Hematopoietic multipotent progenitor cell treated with erythropoietin and hydrocortisone succinate and interleukin-3 and kit ligand, for 6 days (in vitro differentiated cells): ENCODE measurements at places on chromosomes 3 and 15.

GRCh38 chr15:98823012-98823458 is 174.7 kb downstream of the IGF1R start:
- no peak for DNase-seq

DNA sequence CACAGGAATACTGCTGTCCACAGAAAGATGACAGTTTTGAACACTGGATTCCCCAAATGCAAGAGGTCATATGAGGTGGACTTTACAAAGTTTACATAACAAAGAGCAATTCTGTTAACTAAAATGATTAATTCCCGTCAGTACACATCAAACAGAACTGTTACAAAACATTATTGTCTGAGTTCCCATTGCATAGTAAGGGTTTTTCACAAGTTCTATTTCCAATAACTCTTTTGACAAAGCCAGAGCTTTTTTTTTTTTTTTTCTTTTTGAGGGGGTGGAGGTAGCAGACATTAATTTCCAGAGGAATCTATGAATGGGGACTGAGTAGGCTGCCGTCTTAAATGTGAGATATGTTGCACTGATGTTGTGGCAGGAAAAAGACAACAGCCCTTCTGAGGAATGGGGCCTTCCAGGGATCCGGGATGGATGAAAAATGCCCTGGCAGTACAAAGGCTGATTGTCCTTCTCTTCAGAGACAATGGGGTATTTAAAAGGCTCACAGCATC is 178.1 kb upstream of the KBTBD8 start:
- DNase-seq: no peak

DNA sequence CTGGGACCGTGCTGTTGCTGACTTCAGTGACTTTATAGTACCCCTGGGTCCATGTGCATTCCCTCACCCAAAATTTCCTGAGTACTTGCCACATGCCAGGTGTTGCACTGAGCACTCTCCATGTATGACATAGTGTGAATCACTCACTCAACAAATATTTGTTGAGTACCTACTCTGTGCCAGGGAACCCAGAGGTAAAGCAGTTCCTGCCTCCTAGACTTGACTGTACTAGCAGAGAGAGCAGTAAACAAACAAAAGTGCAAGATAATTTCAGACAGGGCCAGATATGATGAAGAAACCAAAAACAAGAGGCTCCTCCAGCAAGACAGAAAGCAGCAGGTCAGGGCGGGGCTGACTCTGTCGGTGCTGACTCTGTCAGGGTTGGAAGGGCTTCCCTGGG is 12.2 kb downstream of the TGM4 start:
- DNase-seq: no peak

GRCh38 chr3:124514683-124515082 is 215.6 kb upstream of the UMPS start:
- no peak for DNase-seq

DNA sequence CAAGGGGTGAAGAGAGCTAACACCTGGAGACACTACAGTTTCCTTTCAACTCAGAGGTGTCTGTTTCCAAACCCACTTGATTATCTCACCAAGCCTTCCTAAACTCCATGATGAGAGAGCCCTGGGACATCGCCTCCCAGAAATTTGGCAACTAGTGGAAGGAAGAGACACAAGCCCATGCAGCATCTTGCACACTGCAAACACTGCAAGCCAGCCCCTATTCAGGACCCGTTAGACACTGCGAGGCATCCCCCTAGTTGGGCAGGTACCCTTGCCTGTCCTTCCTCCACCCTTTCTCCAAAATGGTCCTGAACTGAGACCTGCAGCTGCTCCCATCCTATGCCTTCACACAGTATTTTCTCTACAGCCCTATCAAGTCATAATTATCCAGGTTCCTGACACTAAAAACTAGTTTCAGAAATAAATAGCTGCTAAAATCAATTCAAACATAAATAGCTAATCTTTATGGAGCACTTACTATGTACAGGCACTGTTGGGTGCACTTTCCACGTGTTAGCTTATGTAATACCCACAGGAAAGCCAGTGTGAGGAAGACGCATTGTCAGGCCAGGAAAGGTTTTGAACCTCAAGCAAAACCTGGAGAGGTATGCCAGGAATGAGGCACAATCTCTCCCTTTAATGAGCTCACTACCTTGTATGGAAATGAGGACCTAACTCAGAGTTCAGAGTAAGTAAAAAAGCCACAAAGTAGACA is 2.8 kb downstream of the MAGI1 start:
- no peak for DNase-seq

- DNase-seq: no peak
Measured at GRCh38 chr3:99625237-99625622, 13.2 kb upstream of the COL8A1 start.

DNA sequence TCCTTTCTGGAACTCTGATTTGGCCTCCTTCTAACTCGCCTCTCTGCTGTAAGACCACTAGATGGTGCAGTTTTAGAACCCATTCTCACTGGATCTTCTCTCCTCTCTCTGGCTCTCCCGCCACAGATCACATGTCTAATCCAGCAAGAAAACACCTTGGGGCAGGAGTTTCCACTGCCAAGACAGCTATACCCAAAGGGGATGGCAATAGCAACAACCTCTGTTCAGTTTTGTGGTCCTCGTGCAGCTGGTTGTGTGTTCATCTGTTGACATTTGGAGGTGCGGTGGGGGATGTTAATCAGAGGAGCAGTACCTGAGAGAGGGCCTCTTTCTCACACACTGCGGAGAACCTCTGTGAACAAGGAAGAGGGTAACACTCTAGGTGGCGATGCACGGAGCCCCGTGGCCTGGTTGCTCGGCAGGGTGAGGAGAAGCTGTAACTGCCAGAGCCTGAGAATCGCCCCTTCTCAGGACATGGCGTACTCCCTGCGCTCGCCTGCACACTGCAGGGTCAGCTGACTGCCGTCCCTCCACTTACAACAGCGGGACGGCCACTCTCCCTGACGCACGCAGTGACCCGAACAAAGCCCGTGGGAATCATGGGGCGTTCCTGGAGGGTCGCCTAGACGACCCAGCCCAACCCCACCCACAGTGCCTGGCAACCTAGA is at the start of gene TEX55:
Gene TEX55 (plus strand): TSS at position 666 of the 668 bp plus-strand sequence. CDS start 25 bp downstream, outside the sequence.
- peak; percentile 71 for DNase-seq

DNA sequence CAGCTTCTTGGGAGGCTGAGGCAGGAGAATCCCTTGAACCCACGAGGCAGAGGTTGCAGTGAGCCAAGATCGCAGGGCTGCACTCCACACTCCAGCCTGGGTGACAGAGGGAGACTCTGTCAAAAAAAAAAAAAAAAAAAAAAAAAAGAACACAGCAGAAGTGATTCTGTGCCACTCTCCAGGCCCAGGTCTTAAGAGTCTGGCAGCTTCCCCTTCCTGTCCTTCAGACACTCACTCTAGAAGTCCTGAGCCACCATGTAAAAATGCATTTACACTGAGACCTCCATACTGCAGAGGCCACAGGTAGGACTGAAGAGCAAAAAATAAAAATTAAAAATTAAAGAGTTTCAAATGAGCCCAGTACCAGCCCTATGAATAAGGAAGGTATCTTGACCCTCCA is 11.8 kb upstream of the CDV3 start:
- peak; percentile 14 for DNase-seq

GRCh38 chr15:57281321-57281720 is 95.0 kb upstream of the CGNL1 start:
- DNase-seq: no peak

GRCh38 chr3:184815046-184815930 is 3.3 kb downstream of the VPS8 start:
- no peak for DNase-seq

- DNase-seq: no peak
Measured at GRCh38 chr15:72967397-72967796, 84.9 kb upstream of the NEO1 start.

DNA sequence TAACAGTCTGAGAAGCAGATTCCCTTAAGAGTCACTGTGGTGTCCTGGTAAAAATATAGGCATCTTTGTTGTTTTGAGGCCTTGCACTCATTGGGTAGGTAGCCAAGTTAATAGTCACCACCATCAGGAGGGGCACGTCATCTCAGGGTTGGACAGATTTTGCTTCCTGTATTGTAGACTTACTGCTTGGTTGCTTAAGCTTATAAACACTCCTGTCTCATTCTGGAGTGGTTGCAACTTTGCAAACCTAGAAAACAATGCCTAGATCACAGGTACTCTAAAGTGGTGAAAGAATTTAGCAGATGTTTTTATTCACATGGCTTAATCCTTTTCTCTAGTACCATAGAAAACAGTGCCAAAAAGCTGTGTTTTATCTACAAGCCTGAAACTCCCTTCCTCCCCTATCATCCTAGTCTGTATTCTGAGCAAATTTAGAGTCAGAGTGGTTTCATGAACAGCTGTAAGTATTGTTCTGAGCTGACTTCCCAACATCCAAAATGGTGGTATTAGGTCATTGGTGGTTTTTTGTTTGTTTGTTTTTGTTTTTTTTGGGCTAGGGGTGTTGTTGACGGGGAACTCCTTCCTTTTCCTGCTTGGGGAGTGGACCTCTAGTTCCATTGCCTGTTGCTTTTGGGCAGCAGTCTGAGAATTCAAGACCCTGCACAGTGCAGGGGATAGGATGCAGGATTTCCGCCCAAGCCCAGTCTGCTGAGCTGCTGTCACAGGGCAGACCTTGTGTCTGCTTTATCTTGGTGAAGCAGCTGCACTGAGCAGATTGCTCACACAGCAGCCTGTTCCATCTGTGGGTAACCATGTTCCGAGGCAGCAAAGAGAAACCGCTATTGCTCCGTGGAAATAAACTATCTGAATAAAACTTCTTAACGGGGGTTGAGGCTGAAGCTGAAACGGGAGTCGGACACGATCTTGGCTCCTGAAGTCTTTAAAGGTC is 202.0 kb downstream of the AKAP13 start:
- peak; percentile 96 for DNase-seq

DNA sequence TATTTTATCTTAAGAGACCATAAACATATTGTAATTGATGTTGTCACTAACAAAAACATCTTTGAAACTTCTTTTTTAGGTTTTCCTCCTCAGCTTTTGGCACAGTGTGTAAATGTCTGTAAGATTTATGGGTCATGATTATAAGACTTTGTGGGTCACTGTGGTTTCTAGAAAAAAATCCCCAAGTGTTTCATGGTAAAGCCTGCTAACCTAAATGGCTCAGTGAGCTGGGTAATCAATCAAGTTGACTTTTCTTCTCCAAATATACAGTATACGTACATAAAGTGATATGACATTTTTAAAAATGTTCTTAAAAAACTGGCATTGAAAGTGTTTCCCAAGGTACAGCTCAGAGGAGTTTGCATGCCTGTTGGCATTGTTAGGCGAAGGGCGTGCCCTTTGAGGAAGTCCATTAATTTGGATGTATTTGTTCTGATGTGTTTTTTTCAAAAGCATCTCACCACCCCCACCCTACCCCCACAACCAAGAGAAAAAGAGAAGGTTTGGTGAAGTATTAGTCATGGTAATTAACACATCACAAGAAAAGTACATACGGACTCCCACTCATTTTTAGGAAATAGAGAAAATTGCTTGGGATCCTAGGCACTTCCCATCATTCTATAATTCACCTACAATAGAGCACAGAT is 385.4 kb upstream of the LRRC3B start:
- DNase-seq: no peak

DNA sequence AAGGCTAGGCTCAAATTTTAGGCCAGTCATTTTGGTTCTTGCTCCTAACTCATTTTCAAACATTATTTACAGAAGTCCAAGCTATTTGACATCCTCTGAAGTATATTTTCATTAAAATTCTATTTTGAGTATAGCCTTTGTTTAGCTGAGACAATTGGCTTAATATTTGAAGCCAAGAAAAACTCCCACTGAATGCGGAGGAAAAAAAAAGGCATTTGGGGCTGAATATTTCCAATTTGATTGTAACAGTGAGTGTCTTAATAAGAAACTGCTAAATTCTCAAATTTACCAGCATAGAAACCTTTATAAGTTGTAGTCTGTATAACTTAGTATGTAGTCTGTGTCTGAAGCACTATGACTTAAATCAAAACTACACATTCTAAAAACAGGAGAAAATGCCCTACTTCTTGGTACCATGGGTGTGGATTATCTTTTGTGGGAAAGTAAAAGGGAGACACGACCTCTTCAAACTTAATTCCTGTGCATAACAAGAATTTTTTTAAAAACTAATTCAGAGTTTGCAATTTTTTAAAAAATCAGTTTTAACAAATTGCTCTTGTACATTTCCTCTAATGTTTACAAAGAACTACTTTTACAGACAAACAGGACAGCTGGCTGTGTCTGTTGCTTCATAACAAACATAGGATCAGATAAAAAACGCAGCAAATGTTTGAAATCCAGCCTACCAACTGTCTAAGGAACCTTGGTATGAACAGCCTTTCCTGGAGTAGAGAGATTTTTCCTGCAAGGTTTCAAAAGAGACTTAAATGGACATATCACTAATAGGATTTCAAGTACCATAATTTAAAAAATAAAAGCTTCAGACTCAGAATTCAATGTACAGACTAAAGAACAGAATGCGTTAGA is 52.7 kb upstream of the LMOD3 start:
- DNase-seq: no peak

DNA sequence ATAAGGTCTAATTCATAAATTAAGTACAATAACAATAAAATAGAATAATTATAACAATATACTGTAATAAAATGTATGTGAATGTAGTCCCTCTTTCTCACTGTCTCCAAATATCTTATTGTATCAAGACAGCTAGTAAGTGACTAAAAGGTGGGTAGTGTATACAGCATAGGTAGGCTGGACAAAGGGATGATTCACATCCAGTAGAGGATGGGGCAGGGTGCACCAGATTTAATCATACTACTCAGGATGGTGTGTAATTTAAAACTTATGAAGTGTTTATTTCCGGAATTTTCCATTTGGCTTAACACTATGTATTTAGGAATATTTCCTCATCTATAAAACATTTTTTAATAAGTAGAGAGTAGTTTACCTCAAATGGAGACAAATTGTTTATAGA is 876.1 kb upstream of the CADM2 start:
- DNase-seq: no peak

- DNase-seq: no peak
Measured at GRCh38 chr15:88250826-88251225, 5.7 kb downstream of the NTRK3 start.

DNA sequence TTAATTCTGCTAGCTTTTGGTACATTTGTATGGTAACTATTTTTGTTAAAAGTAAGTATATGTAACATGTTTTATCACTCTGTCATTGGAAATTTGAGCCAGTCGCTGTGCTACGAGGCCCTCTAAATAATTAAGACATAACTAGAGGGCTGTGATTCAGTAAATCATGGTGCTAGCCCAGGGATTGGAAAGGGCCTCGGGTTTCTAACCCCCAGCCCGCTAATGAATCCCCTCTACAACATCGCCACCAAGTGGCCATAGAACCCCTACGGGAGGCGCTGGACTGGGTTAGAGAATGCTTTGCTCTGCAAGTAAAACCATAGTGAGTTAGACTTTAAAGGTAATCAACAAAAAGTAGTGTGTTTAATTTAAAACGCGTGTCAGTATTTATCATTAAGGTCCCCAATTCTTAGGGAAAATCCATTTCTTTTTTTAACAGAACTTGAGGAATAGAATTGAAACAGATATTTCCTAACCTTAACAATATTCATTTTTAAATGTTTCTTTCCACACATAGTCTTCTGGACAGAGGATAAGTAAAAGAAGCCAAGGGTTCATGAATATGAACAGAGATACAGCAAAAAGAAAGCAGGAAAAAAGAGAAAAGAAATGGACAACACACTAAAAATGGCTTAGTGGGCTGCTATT is 744.7 kb downstream of the EPHA3 start:
- peak; percentile 10 for DNase-seq
